Cortex of kidney (tissue), 1 donor: ENCODE measurements at places on chromosomes 12 and 14.

DNA sequence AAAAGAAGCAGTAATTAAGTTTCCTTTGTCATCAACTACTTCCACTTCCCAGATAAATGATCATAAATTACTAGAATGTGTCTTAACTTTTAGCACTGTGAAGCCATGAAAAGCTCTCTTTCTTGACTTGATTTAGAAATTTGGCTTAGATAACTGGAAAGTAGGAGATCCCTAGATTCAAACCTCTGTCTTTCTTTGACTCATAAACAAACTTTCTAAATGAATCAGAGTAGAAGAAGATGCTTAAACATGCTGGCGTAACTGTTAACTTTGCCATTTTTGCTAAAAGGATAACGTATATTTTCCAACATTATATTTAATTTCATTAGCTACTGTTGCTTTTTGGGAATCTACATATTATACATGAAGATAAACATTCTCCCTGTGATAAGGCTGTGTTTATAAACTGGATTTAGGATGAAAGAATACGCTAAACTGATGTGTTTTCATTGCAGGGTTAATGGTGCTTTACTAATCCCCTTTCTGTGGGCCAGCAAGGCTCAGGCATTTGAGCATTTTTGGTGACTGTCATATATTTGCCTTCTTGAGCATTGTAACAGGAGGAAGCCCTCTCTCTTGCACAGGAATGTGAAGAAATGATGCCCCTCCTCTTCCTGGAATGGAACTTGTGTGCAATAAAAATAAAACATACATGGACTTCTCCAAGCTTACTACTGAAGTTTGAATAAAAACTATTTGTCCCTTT lies 301.4 kb downstream of the BMP4 start:
- no peak for DNase-seq

- DNase-seq: no peak
Measured at GRCh38 chr12:115450710-115451109, 766.7 kb upstream of the TBX3 start.

GRCh38 chr12:8697476-8698131 lies at the start of gene RIMKLB:
RIMKLB (plus strand) TSS chr12:8697991; CDS start chr12:8713867, 15,876 bp downstream.
- DNase-seq: no peak

- no peak for DNase-seq
Measured at GRCh38 chr14:21168055-21168454, 12.2 kb upstream of the OR5AU1 start.

DNA sequence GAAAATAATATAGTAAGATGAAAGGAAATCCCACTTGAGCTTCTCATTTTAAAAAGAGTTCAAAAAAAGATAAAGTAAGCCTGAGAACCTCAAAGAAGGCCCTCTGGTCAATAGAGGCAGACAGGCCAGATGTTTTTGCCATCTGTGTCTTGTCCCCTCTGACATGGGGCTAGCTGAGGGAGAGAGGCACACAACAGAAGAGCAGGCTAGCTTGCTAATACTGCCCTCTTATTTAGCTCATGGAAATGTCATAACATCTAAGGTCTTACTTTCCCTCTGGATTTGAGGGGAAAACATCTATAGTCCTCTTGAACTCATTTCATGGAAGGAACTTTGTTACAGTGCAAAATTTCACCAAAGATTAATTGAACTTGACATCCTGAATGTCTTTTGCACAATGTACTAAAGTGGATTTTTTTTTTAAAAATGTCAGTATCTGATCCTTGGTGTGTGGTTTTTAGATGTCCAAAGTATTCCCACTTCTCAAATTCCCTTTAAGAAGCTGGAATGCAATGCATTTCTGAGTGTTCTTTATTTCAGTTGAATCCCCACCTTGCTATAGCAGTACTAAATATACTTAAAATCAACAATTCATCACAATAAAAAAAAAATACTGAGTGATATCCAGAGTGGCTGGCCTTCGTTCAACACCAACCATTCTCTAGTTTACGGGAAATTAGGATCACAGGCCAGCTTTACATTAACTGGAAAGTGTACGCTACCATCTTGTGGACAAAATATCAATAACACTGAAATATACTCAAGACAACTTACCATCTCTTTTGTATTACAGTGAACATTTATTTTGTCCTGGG lies 176.7 kb downstream of the PAH start:
- DNase-seq: no peak

GRCh38 chr12:50234347-50234746 lies 49.0 kb downstream of the LIMA1 start:
- DNase-seq: no peak

- no peak for DNase-seq
Measured at GRCh38 chr14:76324133-76324532, 51.8 kb upstream of the ESRRB start.

DNA sequence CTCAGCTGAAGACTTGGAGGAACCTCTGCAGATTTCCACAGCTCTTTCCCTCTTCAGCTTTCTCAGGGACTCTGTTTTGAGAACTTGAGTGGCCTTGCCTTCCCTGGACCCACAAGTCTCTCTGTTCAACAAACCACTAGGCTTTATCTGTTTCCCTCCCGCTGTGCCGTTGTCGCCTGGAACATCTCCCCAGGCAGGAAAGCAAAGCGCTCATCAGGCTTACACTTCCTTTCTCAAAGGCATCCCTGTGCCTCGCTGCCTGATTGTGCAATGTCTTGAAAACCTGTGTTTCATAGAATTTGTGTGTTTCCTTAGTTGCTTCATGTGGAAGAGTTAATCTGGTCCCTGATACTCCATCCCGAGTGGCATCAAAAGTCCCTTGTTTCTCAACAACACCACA lies 64.1 kb downstream of the PPM1A start:
- DNase-seq: no peak

DNA sequence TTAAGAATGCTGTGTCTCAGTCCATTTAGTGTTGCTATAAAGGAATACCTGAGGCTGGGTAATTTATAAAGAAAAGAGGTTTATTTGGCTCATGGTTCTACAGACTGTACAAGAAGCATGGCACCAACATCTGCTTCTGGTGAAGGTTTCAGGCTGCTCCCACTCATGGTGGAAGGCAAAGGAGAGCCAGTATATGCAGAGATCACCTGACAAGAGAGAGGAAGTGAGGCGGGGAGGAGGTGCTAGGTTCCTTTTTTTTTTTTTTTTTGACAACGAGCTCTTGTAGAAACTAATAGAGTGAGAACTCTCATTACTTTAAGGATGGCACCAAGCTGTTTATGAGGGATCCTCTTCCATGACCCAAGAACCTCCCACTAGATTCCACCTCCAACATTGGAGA lies 121.6 kb downstream of the NUBPL start:
- no peak for DNase-seq

GRCh38 chr14:62956413-62956812 lies 88.8 kb downstream of the KCNH5 start:
- no peak for DNase-seq

DNA sequence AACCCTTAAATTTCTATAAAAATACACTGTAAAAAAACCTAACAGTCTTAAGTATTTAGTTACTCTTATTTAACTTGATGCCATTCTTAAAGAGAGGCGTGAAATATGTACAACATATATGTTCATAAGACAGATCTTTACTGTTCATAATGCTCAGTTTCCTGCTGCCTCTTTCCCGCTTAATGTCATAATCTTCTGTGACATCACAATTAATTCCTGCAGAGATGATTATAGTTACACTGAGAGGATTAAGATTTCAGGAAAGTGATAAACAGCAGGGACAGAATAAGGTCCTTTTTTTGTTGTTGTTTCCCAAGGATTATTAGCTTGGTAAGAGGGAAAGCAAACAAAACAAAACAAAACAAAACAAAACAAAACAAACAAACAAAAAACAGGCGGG lies 801.4 kb downstream of the FLRT2 start:
- no peak for DNase-seq

GRCh38 chr14:50343434-50343833 lies 31.3 kb downstream of the DMAC2L start:
- DNase-seq: no peak

GRCh38 chr12:10331642-10332239 lies 24.1 kb downstream of the KLRD1 start:
- no peak for DNase-seq

DNA sequence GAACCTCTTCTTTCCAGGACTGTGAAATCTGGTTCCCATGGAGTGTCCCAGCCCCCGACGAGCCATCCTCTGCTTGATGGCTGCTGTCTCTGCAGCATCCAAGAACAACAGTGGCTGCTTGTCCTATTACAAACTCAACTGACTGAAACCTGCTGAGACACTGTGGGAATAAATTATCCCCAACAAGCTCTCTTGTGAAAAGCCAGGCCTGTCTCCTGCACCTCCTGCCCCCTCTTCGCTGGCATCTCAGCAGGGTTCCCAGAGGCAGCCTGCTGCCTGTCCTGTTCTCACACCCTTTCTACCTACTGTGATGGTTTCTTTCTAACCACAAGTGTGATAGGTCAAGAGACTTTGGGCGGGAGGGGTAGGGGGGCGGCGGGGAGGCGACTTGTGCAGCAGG lies 180.2 kb downstream of the TSPAN9 start:
- DNase-seq: no peak

DNA sequence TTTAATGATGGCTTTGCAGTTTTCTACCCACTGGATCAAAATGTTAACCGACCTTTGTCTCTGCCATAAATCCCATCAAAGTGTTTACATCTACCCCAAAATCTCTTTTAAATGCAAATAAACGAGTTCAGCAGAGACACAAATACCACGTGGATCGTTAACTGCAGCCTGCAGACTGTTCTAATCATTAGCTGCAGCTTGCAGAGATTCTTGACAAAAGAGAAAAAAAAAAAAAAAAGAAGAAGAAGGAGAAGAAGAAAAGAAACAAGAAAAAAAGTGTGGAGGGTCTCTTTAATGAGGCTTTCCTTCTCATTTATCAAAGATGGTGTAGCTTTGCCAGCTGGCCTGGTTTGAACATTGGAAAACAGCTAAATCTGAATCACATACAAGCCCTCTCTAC lies 275.7 kb downstream of the NEDD1 start:
- DNase-seq: no peak

DNA sequence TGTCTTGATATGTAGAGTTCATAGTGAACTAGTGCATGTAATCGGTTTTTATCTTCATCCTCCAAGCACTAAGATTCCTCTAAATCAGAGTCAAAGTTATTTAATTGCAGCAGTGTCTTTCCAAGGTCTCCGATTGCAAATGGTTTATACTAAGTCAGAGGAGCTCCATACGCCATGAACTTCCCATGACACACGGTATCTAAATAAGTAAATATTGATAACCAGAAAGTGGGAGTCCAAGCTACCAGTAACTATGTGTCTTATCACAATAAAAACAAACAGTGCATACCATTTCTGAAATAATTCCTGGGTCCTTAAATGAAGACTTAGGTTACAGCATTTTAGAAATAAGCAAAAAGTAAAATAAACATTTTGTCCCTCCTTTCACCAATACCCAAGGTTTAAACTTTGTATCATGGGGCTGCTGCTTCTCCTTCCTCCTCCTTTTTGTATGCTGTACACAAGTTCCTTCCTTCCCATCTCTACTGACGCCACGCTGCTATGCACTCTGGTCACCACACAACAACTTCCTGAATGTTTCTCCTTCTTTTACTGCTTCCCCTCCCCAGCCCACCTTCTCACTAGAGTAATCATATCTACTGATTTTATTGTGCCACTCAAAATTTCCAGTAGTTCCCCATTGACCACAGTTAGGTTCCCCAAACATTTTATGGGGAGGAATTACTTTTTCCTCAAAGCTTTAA lies 10.7 kb downstream of the NR1H4 start:
- DNase-seq: no peak

DNA sequence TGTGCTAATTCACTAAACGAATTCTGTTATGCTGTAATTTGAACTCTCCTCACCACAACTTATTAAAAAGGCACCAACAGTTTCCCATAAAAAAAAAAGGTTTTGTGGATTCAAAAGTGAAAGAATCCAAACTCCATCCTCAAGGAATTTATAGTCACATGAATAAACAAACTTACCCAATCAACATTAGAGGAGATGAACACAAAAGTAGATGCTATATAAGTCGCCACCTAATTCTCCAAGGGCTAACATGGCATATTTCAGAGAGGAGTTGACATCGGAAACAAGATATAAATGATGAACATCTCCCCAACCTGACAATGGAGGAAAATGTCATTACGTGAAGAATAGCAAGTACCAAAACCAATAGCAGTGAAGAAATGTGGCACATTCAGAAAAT lies 265.5 kb upstream of the PRKD1 start:
- DNase-seq: no peak

DNA sequence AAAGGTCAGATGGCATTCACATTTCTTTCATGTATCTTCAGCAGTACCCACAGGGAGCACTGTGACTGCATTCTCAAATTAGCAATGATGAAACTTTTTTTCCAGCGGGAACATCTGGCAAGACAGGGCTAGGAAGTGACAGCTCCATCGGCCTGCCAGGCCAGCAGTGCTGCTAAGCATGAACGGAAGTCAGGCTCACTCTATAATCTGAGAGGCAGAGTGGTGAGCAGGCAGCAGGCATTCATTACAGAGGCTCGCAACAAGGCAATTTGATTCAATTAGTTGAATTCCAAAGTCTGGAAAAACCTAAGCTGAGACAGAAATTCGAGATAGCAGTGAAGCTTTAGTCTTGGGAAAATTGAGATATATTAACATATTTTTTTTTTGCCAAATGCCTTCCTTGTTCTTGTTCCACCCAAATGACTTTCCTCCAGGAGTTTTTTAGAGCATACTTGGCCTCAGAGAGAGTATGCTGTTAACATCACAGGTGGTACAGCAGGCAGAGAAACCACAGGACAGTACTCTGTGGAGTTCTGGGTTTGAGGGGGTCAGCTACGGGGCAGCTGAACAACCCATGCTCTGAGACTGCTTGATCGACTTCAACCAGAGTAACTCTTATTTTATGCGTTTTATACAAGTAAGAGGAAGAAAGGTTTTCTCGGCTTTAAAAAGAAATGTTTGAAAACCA lies 414.9 kb downstream of the APAF1 start:
- no peak for DNase-seq

- no peak for DNase-seq
Measured at GRCh38 chr14:70822530-70823185, 13.3 kb upstream of the MAP3K9 start.

GRCh38 chr12:95836185-95836609 lies 22.6 kb upstream of the SNRPF start:
- DNase-seq: no peak

GRCh38 chr12:6426882-6427671 lies 17.7 kb upstream of the CD27 start:
- DNase-seq: no peak

GRCh38 chr14:44586910-44587309 lies 79.8 kb upstream of the FSCB start:
- no peak for DNase-seq

DNA sequence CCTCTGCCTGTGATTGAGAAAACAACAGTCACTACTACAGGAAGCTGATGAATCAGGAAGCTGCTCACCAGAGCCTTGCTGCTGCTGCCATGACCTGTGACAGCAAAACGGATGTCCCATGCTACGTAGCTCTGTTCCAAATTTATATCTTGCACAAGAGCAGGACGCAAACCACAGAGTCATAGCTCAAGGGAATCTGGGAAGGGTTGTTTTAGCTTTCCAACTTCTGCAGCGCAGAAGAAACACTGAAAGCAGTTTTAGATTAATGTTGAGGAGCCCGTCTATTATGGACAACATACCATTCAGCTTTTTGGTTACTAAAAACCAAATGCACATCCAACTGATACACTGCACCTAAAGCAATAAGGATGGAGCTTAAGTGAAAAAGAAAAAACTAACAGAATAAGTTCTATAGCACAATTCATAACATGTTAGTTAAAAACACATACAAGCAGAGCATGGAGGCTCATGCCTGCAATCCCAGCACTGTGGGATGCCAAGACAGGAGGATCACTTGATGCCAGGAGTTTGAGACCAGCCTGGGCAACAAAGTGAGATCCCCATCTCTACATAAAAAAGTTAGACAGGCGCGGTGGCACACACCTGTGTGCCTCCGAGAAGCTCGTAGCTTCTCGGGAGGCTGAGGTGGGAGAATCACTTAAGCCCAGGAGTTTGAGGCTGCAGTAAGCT lies 1.7 kb upstream of the ANKRD33 start:
- no peak for DNase-seq

GRCh38 chr12:49928471-49928870 lies 22.1 kb upstream of the AQP2 start:
- no peak for DNase-seq
